ENCODE measurements at places on chromosomes 3 and 15. TPM values are rescaled to one million over a fixed set of nuclear protein-coding genes. Genes with fewer than 3 reads are reported as not detected.

Gene HTR3E
- polyA plus RNA-seq = not detected

Gene CELSR3
- polyA plus RNA-seq = 26.1 TPM

Gene TCF12
- 128 TPM for polyA plus RNA-seq

DNA sequence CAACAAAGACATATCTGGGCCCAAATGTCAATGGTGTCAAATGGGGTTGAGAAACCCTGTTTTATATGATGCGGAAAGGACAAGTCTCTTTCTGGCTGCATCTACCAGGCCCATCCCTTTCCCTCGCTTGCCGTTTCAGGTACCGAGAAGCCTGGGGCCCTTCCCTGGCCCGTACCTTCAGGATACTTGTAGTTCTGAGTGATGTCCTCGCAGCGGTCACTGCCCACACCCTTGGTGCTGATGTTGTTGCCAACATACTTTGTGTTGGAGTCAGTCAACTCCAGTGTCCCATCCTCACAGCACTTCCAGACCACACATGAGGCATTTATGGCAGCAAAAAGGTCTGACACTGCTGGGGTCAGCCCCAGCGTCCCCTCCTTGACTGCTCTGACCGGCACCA, 13.8 kb downstream of the EPB42 start:
- no peak for DNase-seq

- peak; percentile 15 for DNase-seq
Observed at GRCh38 chr15:76664895-76665294, 240.2 kb downstream of the SCAPER start.

DNA sequence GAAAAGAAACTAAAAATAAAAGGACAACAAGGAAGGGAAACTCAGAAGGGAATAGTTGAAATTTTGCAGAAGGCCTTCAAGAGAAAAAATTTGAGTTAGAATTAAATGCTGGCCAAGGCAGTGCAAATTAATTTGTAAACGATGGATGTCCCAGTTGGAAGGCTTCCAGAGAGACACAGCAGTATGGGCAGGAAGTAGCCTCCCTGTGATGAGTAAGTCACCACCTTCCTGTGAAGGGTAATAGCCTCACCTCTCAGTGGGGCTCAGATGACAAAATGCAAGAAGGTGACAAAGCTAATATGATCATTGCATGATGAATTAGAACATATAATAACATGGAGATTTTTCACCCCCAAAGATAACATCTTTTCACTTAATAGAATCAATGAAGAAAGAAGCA, 27.3 kb upstream of the TMCO5A start:
- no peak for DNase-seq

DNA sequence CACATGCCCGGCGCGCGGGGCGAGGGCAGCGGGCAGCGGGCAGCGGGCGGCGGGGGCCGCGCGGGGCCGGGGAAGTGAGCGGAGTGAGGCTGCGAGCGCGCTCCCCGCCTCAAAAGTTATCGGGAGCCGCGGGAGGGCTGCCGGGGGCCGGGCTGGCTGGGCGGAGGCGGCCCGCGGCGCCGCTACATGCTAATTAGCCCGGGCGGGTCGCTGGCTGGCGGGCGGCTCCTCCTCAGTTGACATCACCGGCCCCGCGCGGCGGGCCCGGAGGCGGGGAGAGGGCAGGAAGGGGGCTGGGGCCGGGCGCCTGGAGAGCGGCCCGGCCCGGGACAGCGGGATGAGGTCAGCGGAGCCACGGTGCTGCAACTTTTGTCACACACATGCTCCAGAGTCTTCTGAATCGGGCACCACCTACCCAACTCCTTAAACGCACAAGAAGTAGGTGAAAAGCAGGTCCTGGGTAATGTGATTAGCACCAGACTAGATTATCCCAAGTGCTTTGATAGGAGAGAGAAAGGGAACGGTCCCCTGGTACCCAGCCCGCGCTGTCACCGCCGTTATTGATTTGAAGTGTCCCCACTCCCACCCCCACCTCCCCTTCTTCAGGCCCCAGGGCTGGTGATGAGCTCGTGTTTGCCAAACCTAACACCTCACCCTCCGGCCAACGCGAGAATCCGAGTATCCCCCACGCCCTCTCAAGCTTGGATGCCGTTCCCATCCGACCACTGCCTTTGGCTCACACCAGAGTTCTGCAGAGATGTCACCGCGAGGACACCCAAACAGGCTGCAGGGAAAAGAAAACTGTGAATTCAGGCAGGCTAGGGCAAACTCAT, at the start of gene HEG1:
TSS of gene HEG1 (minus strand) at position 85 of the 833 bp plus-strand sequence. CDS start 107 bp downstream, outside the sequence.
- DNase-seq = no peak

DNA sequence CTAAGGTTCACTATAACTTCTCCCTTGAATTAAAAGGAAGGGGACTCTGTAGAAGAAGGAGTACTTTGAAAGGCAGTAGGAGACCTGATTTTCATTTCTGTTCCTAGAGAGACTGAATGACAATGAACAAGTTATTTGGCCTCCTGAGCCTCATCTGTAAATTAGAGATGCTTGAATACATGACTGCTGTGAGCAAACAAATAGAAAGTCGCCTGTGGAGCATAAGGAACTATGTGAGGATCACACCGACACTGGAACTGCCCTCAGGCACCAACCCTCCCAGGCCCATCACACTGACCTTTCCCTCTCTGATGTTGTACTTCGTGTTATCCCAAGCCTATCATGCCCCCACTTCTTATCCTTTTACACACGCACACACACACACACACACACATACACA, 48.6 kb downstream of the IMPG2 start:
- no peak for DNase-seq

- no peak for DNase-seq
Observed at GRCh38 chr3:114841515-114841914, 305.6 kb downstream of the ZBTB20 start.

DNA sequence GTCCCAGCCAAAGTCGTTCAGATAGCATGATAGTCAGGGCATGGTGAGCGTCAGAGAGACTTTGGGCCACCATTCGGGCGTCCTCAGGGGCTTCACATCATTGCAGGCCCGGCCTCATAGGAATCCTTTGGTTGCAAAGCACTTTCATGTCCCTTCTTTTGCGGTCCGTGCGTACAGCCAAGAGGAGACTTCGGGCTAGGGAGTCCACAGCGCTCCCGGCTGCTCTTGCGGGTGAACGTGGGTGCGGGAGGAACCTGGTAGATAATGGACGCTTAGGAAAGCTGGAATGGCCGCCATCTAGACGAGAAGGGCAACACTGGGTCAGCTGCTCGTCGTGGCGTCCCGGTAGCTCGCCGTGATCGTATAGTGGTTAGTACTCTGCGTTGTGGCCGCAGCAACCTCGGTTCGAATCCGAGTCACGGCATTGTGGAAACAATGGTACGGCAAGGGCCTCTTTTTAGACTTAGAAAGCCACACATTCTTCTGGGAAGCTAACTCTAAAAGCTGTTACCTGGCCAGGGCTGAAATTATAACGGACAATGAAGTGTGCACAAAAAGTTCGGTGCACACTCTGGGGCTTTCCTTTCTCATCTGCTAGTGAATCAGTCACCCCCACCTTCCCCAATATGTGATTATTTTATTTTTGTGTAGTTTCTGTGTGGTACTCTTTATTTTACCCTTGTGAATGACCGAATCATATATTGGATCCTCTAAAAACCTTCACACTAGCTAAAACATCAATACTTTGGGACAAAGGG, 13.2 kb upstream of the SHF start:
- peak; percentile 94 for DNase-seq

GRCh38 chr3:126959136-126959920, 23.6 kb upstream of the PLXNA1 start:
- DNase-seq = peak; percentile 50

DNA sequence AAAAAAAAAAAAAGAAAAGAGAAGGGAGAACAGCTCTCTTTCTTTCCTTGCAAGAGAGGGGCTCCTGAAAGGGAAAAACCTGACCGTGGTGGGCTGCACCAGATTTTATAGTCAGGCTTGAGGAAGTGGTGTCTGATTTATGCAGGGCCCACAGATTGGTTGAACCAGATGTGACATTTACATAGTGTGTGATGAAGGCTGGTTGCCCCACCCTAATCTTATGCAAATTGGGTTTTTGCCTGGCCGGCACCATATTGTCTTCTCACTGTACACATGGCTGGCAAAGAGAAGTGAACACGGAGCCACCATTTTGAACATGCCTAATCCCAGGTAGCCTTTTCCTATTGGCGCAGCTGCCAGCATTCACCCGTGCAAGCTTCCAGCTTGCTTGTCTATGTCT, 154.4 kb downstream of the OXSM start:
- DNase-seq = no peak

DNA sequence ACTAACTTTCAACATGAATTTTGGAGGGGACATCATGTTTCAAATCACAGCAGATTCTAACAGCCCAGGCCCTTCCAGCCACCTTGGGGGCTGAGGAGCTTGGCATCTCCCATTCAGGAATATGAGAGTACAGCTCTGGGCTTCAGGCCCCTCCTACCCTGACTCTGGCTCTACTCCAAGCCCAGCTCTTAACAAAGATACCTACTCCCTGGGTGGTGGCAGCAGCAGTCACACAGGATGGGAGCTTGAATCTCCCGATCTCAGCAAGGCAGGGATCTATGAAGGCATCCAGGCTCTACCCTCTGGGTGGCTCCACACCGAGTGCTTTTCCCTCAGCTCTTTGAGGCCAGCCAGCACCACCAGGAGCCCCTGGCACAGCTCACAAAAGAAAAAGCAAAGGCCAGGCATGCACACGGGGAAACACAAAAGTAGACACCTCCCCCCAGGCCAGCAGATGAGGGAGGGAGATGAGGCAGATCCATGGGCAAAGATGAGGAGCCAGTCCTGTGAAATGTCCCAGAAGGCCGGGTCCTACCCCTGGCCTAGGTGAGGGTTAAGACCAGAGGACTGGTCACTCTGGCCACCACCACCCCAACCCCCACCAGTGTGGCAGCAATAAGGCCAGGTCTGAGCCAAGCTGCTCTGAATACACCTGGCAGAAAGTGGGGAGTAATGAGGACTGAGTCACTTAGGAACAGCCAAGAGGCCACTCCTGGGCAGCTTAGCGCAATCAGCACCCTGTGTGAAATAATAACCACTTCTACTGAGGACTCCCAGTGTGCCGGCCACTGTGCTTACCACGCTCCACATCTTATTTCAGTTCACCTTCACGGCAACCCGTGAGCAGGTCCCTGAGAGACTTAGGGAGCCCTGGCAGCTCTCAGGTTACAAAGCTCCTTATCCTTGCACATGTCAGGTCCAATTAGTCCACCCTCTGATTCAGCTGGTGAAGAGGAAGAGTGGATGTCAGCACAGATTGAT, 24.3 kb downstream of the PLA2G4F start:
- DNase-seq = no peak

GRCh38 chr3:143594206-143594605, 254.1 kb downstream of the SLC9A9 start:
- DNase-seq = no peak

- DNase-seq = no peak
Observed at GRCh38 chr3:66934041-66934440, 64.1 kb upstream of the KBTBD8 start.

DNA sequence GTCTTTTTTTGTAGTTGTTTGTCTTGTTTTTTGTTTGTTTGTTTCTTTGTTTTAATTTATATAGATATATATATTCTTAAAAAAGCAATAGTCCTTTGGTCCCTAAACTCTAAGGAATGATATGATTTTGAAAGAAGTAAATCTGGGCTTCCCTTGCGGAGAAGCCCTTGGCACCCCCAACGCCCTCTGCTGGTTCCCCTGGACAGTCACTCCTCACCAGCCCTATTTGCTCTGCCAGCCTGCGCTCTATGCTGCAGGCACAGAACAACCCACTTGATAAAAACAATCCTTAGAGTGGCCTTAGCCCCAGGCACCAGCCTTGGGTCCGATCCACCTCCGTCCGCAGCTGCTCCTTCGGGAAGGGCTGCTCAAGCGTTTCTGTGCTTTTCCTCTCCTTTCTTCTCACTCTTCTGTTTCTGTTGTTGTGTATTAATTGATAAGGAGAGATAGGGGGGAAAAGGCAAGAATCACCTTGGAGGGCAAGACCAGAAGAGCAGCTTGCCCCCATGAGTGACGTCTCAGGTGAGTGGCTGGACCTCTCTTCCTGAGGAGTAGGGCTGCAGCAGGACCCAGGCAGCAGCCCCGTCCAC, 13.7 kb upstream of the PARP6 start:
- no peak for DNase-seq

- DNase-seq = no peak
Observed at GRCh38 chr3:29398787-29399186, 117.9 kb downstream of the RBMS3 start.

DNA sequence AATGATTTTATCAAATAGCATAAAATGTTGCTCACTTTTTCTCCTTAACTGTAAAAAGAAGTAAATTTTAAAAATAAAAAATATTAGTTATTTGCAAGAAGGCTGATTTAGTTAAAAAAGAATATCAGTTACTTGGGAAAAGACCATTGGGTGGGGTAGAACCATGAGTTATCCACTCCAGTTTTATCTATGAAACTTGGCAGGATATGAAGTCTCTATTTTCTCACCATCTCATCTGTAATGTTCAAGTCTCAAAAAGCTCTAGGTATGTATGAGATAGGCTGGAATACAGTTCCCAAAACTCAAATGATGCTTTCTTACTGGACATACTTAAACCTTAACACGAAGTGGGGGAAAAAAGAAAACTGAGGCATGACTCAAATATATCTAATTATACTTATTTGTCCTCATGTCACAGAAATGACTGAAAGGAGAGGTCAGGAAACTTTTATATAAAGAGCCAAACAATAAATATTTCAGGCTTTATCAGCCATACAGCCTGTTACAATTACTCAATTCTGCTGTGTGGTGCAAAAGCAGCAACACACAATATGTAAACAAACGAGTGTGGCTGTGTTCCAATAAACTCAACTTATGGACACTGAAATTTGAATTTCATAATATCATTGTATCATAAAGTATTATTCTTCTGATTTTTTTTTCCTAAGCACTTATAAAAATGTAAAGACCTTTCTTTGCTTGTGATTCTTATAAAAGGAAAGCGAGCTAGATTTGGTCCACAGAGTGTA, 131.8 kb downstream of the TBL1XR1 start:
- DNase-seq = no peak
